HFFc6 (cell line): ENCODE measurements at places on chromosomes 3 and 15. TPM values are rescaled to one million over a fixed set of nuclear protein-coding genes. Genes with fewer than 3 reads are reported as not detected.

- no peak overlapping the region for H3K27ac ChIP-seq
- H3K4me1 ChIP-seq, result peaks cover 22% of the 10 kb centered on the region
- no peaks in the 10 kb centered on the region for H3K36me3 ChIP-seq
- H3K27me3 ChIP-seq, result peaks cover 5% of the 10 kb centered on the region
Measured at GRCh38 chr15:78757636-78757905, 53.7 kb downstream of the ADAMTS7 start.

DNA sequence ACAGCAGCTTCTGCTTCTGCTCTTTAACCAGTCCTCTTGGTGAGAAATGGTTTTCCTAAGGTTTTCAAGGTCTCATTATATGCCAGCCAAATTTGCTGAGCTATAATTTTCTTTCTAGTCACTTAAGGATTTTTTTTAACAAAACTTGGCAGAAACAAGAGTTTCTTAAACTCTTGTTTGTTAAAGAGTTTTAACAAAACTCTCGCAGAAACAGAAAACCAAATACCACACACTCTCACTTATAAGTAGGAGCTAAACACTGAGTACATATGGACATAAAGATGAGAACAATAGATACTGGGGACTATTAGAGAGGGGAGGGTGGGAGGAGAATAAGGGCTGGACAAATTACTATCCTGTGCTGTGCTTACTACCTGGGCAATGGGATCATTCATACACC, 908.3 kb downstream of the TUSC7 start:
- no peaks in the 10 kb centered on the region for H3K27me3 ChIP-seq
- DNase-seq, result no peak
- H3K4me3 ChIP-seq, result no peak overlapping the region

GRCh38 chr15:68755731-68756130, 65.0 kb downstream of the ANP32A start:
- H3K36me3 ChIP-seq, result no peaks in the 10 kb centered on the region
- H3K27ac ChIP-seq, result no peak overlapping the region
- H3K4me3 ChIP-seq, result no peak overlapping the region
- no peaks in the 10 kb centered on the region for H3K4me1 ChIP-seq
- no peak for DNase-seq

DNA sequence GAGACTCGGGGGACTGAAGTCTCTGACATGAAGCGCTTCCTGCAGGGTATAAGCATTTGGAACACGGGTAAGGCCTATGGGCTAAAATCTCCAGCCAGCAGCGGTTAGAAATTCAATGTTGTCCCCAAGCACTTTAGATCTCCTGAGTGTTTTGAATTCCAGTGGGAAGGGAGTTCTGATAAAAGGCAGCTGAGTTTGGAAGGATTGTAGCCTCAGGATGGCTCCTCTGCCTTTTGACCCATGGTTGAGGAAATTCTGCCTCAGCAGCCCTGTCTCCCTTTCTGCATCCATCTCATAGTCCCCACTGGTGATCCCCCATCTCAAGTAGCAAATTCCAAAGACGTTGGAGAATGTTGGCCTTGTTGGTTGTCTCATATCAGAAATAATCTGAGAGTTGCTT, 24.2 kb upstream of the HACD2 start:
- peaks cover 17% of the 10 kb centered on the region for H3K27me3 ChIP-seq
- peaks cover 42% of the 10 kb centered on the region for H3K4me1 ChIP-seq
- no peak for DNase-seq
- peak overlapping the region; percentile 14 for H3K27ac ChIP-seq
- peaks cover 33% of the 10 kb centered on the region for H3K36me3 ChIP-seq

DNA sequence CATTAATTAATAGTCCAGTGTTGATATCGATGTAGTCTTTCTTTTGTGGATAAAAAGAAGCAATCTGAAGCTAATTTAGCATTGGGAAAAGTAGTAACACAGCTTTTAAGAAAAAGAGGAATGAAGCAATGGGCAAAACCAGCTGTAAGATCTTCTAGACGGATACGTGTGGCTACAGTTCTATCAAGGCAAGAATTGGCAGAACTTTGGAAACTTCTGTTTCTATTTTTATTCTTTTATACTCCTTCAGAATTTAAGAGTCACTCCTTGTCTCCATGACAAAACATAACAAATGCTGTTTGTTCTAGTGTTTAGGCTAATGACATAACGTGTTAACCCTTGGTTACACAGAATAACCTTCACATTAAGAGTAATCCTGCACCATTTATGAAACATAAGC, 289.2 kb downstream of the ROBO2 start:
- H3K36me3 ChIP-seq, result no peaks in the 10 kb centered on the region
- H3K27me3 ChIP-seq, result no peaks in the 10 kb centered on the region; the same call in 1 of the 2 replicates
- peaks cover 10% of the 10 kb centered on the region; the same call in 1 of the 2 replicates for H3K4me1 ChIP-seq
- peak; percentile 6 for DNase-seq
- no peak overlapping the region for H3K4me3 ChIP-seq
- H3K27ac ChIP-seq, result peak overlapping the region; percentile 26; the same call in 1 of the 2 replicates

The SOX2 gene
- not detected in 3 replicates for total RNA-seq

DNA sequence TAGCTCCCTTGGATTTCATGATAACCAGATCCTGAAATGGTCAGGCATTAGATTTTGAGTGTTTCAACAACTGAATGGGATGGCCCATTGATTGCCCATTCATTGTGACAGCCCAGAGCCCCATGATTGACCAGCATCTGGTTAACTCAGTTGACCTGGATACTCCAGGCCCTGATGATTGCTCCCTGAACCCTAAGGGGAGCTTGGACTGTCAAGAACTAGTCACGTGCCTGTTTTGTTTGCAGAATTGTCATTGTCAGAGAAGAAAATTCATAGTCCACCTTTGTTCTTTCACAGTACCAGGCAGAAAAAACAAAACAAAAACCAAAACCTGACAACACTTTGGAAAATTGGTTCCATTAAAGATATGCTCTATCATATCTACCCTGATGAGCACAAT, 241.3 kb upstream of the ONECUT1 start:
- H3K4me3 ChIP-seq, result no peak overlapping the region
- no peaks in the 10 kb centered on the region for H3K36me3 ChIP-seq
- no peak overlapping the region for H3K27ac ChIP-seq
- DNase-seq, result no peak
- no peaks in the 10 kb centered on the region for H3K4me1 ChIP-seq
- no peaks in the 10 kb centered on the region; the same call in 1 of the 2 replicates for H3K27me3 ChIP-seq

DNA sequence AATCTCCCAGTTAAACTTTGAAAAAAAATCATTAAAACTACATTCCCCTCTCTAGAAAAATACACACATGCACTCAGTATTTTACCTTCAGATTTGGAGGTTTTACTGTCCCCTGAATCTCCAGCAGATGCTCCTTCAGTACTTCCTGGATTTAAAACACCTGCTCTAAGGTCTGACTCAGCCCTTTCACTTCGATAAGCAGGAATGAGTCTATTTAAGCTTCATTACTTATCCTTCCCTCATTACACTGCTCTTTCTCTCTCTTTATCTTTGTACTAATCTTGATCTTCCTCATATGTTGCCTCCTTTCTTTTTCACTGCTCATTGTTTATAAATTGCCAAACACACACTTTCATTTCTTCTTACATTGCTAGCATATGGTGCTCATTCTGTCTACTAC, 443.9 kb downstream of the DIPK2A start:
- DNase-seq, result no peak
- no peak overlapping the region for H3K4me3 ChIP-seq
- H3K27me3 ChIP-seq, result no peaks in the 10 kb centered on the region
- H3K4me1 ChIP-seq, result no peaks in the 10 kb centered on the region
- H3K27ac ChIP-seq, result no peak overlapping the region

DNA sequence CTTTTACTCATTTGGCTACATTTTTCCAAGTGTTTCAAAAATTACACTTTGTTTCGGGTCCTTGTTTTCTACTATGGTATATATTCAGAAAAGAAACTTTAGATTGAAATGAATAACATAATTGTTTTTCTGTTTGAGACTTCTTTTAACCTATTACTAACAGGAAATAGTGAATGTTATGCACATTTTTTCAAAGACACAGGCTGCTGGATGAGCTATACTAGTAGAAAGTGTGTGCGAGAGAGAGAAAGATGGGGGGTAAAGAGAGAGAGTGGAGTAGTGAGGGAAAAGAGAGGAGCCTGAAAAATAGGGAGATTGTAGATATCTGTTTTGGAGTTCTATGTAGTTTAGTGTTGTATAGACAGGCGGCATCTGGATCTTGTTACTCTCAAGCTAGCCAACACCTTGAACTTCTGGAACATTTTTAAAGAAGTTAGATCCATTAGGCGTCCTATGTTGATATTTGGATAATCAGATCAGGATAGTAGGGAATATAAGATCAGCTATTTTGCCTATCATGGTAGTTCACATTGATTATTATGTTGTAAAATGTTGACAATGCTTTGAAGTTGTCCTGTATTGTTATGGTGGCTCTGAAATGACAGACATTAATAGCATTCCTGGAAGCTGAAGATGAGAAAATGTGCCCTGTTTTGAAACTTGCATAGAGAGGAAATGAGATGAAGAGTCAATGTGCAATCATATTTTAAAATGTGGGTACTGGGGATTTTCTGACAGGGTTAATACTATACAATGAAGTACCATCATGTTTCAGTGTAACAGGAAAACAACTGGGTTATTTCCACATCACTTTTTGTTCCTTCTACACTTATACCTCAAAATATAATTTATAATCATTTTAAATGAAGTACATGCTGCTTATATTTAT, 2.6 kb downstream of the RBMS3 start:
- H3K27me3 ChIP-seq, result peaks cover 4% of the 10 kb centered on the region
- peak overlapping the region; percentile 97 for H3K27ac ChIP-seq
- peaks cover 71% of the 10 kb centered on the region for H3K4me1 ChIP-seq
- no peak for DNase-seq
- H3K36me3 ChIP-seq, result peaks cover 14% of the 10 kb centered on the region; the same call in 1 of the 2 replicates

DNA sequence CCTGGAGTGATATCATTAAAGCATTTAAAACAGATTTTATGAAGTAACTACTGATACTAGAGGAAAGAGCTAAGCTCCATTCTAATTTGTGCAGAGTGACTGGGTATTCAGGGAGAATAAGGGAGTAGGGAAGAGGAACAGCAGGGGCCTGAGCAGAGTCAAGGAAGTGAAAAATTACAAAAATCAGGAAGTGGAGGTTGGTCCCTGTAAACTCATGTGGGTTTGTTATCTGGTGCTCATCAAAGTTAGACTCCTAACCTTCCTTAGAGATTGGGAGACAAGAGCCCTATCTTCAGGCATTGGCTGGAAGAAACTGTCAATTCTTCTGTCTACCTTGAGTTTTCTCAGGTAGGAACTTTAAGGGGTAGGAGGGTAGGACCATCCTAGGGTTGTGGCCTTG, 82.5 kb downstream of the NEK11 start:
- H3K4me1 ChIP-seq, result peaks cover 31% of the 10 kb centered on the region
- H3K27me3 ChIP-seq, result no peaks in the 10 kb centered on the region
- H3K36me3 ChIP-seq, result no peaks in the 10 kb centered on the region
- peak overlapping the region; percentile 68; the same call in 1 of the 2 replicates for H3K27ac ChIP-seq
- no peak for DNase-seq
- H3K4me3 ChIP-seq, result no peak overlapping the region

- DNase-seq, result no peak
- peaks cover 5% of the 10 kb centered on the region for H3K27me3 ChIP-seq
- peaks cover 8% of the 10 kb centered on the region for H3K36me3 ChIP-seq
- H3K27ac ChIP-seq, result no peak overlapping the region
- peaks cover 30% of the 10 kb centered on the region for H3K4me1 ChIP-seq
Measured at GRCh38 chr15:64705006-64705405, 70.4 kb downstream of the RBPMS2 start.

DNA sequence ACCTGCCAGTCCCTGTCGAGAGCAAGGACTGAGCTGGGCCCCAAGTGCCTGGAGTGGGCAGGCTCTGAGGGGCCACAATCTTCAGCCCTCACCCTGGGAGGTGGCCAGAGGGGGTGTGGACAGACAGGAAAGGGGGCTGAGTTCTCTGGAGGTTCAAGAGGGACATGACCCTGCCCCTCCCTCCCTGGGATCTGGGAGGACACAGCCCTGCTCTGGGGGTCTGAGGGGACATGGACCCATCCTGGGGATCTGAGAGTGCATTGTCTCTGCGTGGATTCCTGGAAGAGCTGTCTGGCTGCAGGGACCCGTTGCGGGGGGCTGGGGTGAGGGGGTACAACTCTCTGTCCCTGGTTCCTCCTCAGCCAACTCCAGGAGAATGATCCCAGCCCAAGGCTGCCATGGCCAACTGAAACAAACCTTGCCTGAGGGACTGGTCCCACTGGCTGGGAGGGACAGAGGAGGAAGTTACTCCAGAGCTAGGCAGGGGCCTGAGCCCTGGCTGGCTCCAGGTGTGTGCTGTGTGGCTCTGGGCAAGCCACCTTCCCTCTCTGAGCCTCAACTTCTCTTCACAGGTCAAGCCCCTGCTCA, 29.0 kb downstream of the PTH1R start:
- peaks cover 4% of the 10 kb centered on the region for H3K27me3 ChIP-seq
- no peak overlapping the region for H3K27ac ChIP-seq
- H3K4me3 ChIP-seq, result no peak overlapping the region
- H3K4me1 ChIP-seq, result peaks cover 13% of the 10 kb centered on the region

GRCh38 chr3:87288446-87288845, 12.1 kb upstream of the POU1F1 start:
- DNase-seq, result no peak
- no peaks in the 10 kb centered on the region for H3K36me3 ChIP-seq
- H3K4me1 ChIP-seq, result peaks cover 16% of the 10 kb centered on the region
- no peak overlapping the region for H3K27ac ChIP-seq
- H3K4me3 ChIP-seq, result no peak overlapping the region
- no peaks in the 10 kb centered on the region; the same call in 1 of the 2 replicates for H3K27me3 ChIP-seq

DNA sequence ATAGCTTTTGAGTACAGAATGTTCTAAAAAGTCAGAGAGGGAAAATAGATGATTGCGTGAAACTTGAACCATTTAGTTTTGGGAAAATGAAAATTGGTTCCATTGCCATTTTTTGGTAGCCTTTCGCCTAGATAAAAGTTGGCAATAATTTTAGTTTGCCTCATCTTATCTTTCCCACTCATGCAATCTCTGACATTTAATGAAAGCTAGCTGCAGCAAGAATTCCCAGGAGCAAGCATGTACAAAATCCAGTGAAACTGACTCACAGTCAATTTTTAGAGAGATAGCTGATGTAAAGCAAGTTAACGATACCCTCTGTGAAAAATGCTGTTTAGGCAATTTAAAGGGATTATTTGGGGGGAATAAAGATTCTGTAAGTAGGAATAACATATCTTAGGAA, 797.4 kb downstream of the GRM7 start:
- peaks cover 5% of the 10 kb centered on the region; the same call in 1 of the 2 replicates for H3K36me3 ChIP-seq
- no peak overlapping the region for H3K27ac ChIP-seq
- H3K27me3 ChIP-seq, result no peaks in the 10 kb centered on the region
- no peaks in the 10 kb centered on the region for H3K4me1 ChIP-seq

The NR2F2 gene
- 120 and 160 TPM in 2 replicates for total RNA-seq

- no peak for DNase-seq
- H3K27ac ChIP-seq, result no peak overlapping the region
- no peak overlapping the region for H3K4me3 ChIP-seq
- peaks cover 2% of the 10 kb centered on the region; the same call in 1 of the 2 replicates for H3K27me3 ChIP-seq
Measured at GRCh38 chr15:43927203-43927602, 100.4 kb downstream of the WDR76 start.

The XCR1 gene
- not detected in 2 replicates for total RNA-seq
